ENCODE measurements at places on chromosomes 6 and 20.

- DNase-seq = no peak
These were observed 24.3 kb upstream of the FANCE start for GRCh38 chr6:35427851-35428321.

- no peak for DNase-seq
These were observed 95.6 kb downstream of the UST start for GRCh38 chr6:148842296-148843019.

DNA sequence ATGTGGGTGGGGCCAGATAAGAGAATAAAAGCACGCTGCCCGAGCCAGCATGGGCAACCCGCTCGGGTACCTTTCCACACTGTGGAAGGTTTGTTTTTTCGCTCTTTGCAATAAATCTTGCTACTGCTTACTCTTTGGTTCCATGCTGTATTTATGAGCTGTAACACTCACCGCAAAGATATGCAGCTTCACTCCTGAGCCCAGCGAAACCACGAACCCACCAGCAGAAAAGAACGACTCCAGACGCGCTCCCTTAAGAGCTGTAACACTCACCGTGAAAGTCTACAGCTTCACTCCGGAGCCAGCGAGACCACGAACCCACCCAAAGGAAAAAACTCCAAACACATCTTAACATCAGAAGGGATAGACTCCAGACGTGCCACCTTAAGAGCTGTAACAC, 76.7 kb downstream of the TFAP2A start:
- no peak for DNase-seq

DNA sequence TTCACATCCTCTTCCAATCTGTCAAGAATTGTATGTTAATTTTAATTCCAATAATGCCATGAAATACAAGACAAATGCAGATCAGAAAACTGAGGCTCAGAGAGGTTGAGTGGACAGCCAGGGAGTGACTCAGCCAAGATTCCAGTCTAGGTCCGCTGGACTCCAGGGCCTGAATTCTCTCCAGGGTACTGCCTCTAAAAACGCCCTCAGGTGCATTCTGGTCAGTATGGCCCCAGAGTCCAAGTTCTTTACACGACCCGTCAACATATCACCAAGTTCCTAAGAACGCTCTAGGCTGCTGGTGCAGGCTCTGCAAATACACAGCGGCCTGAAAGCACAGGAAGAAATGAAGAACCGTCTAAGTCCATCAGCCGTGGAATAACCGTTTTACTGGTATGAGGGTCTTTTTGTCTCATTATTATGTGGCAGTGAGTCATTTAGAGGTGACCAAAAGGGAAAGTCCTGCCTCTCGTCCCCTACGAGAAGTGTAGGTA, 709 bp upstream of the ASXL1 start:
- no peak for DNase-seq

DNA sequence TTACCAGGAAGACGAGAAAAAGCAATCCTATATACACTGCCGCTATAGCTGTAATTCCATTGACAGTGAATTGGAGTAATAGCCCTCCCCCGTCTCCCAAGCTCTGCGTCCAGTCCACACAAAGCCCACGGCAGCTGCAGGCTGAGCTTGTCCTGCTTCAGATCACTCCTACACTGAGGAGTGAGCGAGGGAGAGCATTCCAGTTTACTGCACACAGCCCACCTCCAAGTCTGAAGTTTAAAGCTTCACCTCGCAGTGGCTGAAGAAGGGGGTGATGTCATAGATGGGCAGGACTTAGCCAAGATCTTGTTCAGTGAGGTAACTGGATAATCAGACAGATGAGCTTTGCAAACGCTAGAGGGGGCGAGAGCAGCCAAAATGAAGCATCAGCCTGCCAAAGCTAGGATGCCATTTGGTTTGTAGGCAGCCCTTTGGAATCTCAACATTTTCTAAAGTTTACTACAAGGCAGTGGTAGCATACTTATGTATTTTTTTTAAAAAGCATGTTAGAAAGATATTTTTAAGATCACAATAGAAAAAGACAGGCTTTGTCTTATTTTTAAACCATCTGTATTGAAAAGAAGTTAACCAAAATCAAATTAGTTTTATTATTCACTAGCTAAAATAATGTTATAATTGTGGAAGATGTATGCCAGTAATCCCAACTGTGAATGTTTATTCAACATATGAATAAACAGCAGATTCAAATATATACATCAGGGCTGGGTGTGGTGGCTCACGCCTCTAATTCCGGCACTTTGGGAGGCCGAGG, at the start of gene FLRT3:
Gene FLRT3 (minus strand): TSS at position 213 of the 772 bp plus-strand sequence. CDS start 10,106 bp downstream, outside the sequence.
- peak; percentile 86 for DNase-seq

- no peak for DNase-seq
These were observed 42.1 kb downstream of the GMDS start for GRCh38 chr6:2203264-2203663.

DNA sequence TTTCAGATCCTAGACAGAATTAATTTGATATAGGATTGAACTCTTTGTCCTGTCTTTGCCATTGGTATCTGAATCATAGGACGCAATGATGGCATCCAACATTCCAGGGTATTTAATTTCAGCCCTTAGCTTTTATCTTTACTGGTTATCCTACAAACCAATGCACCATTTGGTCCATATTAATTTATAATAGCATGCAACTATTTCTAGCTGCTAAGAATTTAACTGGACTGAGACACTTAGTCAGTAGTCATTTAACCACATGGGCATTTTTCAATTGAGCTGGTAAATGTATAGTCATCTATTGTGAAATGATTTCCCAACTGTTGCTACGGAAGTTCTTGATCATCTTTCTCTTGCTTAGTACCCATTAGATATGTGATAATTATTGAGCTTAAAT, 141.1 kb downstream of the CD164 start:
- no peak for DNase-seq

GRCh38 chr6:151181706-151182363, 57.9 kb upstream of the AKAP12 start:
- no peak for DNase-seq

- DNase-seq = no peak
These were observed 21.4 kb downstream of the BCAS1 start for GRCh38 chr20:54048891-54049545.

DNA sequence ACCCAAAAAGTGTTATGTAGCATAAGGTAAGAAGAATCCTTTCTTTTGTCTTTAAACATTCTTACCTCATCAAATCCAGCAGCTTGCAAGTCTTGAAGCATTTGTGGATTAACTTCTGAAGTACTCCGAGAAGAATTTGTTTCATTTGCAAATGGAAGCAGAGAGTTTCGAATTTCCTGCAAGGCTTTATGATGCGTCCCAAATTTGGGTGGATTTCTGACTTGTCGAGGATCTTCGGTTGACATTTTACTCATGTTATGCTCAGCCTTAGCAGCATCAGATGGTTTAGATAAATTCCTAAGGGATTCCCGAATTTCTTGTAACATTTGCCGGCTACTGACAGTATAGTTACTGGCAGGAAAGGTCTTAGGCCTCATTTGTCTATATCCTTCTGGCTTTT, 16.2 kb downstream of the LATS1 start:
- DNase-seq = no peak

GRCh38 chr6:39333644-39334438, 11.3 kb upstream of the KCNK16 start:
- no peak for DNase-seq

GRCh38 chr6:45419571-45420082, 41.9 kb upstream of the SUPT3H start:
- DNase-seq = peak; percentile 15

DNA sequence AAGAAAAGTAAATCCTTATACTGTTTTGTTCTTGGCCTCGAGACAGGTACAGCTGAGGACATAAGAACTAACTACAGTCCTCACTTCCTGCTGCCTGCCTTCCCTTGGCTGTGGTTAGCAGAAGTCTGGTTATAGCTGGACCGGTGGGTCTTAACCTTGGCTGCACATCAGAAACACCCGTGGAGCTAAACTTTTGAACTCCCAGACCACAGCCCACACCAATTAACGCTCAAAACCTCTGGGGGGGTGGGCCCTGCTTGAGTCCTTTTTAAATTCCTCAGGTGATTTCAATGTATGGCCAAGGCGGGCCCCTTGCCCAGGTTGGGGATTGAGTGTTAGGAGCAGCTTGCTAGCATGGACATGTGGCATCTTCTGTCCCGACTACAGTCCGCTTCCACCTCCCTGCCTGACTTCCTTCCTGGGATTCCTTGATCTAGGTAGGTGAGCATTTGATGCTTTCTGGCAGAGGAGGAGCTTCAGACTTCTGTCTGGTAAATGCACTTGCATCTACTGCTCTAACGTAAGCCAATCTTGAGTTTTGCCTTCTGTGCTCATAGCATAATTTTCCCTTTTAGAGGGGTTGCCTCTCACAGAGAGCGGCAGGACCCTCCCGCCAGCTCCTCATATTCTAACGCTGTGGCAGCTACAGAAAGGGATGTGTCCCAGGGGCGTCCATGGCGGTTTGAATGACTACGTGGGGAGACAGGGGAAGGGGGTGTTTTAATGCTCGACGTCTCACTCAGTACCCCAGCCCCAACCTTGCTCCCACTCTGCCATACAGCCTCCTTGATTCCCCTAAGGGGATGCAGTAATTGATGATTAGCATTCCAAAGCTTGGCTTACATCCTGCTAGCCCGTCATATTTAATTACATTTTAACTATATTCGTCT, 390.1 kb downstream of the ZFAND3 start:
- DNase-seq = peak; percentile 36

- no peak for DNase-seq
These were observed 289.9 kb upstream of the MMS22L start for GRCh38 chr6:97572943-97573342.

GRCh38 chr20:5160882-5161281, 34.1 kb downstream of the CDS2 start:
- DNase-seq = no peak

DNA sequence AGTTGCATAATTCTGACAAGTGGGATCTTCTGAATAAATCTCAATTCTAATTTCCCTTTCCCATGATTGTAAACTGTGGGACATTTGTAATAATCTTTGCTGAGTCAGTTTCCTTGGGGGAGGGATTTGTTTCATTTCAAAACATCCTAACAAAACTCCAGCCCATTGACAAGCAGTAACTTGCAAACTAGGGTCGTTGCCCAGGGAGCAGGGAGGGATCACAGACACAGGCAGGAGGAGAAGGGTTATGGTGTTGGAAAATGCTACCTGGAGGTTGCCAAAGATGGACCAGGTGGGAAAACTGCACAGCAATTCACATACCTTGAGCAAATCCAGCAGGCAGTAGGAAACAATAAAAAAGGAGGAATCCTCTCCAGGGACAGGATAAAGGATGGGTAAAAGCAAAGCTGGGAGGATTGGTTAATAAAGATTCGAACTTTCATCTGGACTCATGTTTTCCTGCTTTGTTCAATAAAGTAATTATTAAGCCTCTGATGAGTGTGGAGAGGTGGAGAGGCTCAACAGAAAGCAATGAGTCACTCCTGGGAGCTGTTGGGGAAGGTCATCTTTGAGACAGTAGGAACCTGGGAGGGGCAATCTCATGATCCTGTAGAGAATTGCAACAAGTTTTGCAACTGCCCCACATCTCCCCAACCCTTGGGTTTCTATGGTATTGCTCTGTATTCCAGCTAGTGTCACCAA, 87.3 kb upstream of the AKIRIN2 start:
- no peak for DNase-seq

- peak; percentile 44 for DNase-seq
These were observed 40.4 kb downstream of the TTI1 start for GRCh38 chr20:37992802-37993409.

GRCh38 chr6:131227158-131227543, 91.9 kb downstream of the AKAP7 start:
- DNase-seq = no peak

GRCh38 chr20:48007351-48007750, 222.1 kb upstream of the SULF2 start:
- DNase-seq = no peak

GRCh38 chr6:168496997-168497331, 56.0 kb downstream of the SMOC2 start:
- no peak for DNase-seq

DNA sequence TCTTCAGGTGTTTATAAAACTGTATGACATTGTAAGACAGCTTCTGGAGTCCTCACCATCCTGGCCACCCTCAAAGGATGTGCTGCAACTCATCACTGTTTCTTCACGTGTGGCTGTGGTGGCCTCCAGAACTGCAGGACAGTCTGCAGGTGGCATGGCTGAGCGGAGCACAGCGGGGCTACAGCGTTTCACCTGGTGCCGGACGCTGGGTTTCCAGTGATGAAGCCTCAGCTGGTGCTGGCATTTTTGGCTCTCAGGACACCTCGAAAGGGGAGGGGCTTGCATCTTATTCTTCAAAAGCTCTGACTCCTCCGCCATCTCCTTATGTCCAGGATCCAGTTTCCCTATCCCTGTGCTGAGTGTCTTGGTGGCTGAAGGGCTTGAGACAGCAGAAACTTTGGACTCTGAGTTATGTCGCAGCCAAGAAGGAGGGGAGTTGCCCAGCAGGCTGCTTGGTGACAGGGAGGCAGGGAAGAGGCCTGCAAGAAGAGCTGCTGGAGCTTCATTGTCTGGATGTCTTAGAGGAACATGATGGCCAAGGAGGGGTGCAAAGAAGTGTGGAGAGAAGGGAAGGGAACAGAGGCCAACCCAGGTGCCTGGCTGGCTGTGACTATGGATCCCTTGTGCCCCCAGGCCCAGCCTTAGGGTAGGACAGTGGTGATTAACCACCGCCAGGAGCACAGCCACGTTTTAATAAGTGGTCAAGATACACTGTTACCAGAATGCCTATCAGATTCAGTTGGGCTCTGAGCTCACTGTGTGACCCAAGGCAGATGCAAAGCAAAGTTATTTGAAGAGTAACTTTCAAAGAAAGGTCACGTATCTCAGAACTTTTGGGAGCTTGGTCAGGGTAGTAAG, 58.7 kb downstream of the GTF2H5 start:
- DNase-seq = no peak

- DNase-seq = no peak
These were observed 138.1 kb downstream of the TFAP2A start for GRCh38 chr6:10276660-10277287.

- DNase-seq = no peak
These were observed 383.8 kb downstream of the TFAP2A start for GRCh38 chr6:10030942-10031537.

DNA sequence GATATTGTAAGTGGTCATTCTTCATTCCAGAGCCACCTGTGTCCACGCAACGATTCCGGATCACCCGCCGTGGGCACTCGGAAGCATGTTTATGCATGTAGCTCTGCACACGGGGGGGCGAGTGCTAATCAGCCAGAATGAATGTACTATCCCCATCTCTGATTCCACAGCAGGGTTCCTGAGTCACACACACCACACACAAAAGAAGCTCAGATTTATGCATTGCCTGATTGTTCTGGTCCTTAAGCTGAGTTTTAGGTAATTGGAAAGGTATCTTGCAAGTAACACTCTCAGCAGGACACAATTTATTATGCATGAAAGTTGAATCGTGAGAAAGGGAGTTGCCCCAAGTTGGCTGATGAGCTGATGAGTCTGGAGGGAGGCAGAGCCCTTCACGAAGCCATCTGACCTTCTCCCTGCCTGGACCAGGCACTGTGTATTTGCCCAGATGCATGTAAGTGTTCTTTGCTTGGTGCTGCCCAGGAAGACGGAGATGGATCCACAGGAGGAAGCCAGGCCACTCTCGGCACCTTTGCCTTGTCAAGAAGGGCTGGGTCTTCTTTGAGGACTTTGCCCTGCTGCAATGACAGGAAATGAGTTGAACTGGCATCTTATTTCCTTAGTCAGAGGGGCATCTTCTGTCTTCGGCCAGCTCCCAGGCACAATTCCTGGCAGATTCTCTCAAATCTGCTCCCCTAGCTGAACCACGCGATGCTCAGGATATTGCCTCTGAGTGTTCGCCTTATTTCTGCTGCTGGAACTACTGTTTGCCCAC, 141.1 kb downstream of the SYNDIG1 start:
- no peak for DNase-seq

- no peak for DNase-seq
These were observed 28.5 kb upstream of the MPC1 start for GRCh38 chr6:166411271-166411670.
